ENCODE measurements at places on chromosomes 7 and 10.

GRCh38 chr7:113094517-113095249 is 8.1 kb upstream of the GPR85 start:
- DNase-seq: no peak

DNA sequence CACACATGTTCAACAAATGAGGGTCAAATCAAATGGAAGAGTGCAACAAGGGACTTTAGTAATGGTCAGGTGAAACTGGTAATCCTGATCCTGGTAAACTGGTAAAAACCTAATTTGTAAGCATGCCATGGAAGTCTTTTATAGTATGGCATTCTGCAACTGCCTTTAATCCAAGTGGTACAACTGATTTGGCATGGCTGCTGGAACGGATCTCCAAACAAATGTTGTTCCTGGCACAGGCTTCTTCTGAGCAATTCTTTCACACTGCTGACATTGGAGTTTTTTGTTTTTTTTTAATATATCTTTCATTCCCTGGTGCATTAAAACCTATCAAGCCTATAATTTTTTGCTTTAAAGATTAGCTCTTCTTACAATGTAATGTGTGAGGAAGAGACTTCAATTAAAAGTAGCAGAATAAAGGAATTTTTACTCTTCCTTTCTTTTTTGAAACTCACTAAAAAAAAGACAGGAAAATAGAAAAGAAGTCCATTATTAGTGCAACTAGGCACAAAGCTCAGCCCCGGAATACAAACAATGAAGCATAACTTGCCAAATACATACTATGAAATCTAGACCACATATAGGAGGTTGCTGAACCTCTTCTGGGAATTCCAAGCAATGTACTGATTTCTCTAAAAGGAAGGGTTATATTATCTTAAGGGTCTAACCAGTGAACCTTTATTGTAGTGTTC is 79.3 kb upstream of the OIT3 start:
- DNase-seq: no peak

DNA sequence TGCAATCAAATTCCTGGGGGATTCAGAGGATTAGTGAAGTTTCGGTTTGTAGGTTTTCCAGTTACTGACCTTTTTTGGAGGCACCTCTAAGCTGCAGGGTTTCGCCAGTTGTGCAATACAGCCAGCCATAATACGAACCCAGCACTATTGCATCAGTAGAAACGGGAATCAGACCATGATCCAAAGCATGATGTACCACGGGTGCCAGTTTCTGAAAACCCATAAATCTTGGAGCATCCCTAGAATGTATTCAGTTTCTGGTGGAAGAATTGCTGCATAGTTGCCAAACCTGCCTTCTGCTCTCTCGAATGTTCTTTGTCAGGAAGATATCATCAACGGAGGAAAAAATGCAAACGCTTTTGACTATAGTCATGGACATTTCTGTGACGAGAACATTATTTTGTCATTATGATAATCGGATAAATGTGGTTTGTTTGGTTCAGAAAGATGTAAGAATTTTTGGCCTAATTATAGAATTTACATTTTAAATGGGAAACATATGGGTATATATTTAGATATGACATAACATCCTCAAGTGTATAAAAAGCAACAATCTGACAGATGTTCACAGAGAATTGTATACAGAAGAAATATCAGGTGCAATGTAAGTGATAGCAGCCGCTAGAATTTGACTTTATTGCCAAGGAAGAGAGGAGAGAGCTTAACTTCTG is 186.2 kb upstream of the PRKCQ start:
- no peak for DNase-seq

GRCh38 chr10:108868881-108869280 is 1054.4 kb downstream of the XPNPEP1 start:
- no peak for DNase-seq

DNA sequence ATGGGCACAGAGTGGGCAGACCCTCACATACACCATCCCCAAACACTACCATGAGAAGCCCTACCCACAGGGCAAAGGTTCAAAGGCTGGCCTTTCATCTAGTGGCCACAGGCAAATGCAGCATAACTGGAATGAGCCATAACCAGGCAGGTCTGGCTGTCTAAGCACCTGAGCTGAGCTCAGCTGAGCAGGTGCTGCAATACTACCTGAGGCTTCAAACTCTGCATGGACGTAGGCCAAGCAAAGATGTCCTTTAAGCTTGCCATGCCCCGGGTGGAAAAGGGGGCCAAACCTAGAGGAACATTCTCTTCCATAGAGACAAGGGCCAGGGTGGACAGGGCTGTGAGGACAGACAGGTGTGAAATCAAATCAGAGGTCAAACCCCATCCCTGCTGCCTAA is 65.3 kb upstream of the CAMK2B start:
- no peak for DNase-seq

GRCh38 chr7:16900209-16900768 is 18.5 kb upstream of the AGR3 start:
- no peak for DNase-seq

DNA sequence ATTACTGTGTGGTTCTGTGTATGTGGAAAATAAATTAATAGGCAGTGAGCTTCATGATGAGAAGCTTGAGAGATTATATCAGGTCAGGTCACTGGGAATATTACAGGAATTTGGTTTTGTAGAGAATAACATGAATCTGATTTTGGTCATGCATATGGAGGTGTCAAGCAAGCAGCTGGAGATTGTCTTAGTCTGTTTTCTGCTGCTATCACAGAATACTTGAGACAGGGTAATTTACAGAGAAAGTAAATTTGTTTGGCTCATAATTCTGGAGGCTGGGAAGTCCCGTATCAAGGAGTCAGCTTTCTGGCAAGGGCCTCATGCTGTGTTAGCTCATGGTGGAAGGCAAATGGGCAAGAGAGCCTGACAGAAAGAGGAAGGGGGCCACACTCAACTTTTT is 120.7 kb upstream of the FAM3C start:
- no peak for DNase-seq
